T-helper 2 cell treated with Interferon-gamma antibody and Interleukin-4, amounts not matched to agents 5 μg/mL and 100 μg/mL, for 36 hours (primary cell): ENCODE measurements at places on chromosomes 4 and X.

- H3K27me3 ChIP-seq = peaks cover 51% of the 10 kb centered on the region
- DNase-seq = no peak
- H3K36me3 ChIP-seq = no peaks in the 10 kb centered on the region
- no peak overlapping the region for H3K27ac ChIP-seq
- H3K4me1 ChIP-seq = peaks cover 5% of the 10 kb centered on the region
These were observed 3.8 kb downstream of the SGMS2 start for GRCh38 chr4:107828315-107829090.

GRCh38 chrX:154698630-154699248, 45.4 kb upstream of the CTAG2 start:
- no peak for DNase-seq
- H3K27me3 ChIP-seq = no peaks in the 10 kb centered on the region
- H3K4me1 ChIP-seq = peaks cover 9% of the 10 kb centered on the region
- H3K27ac ChIP-seq = no peak overlapping the region
- H3K36me3 ChIP-seq = peaks cover 58% of the 10 kb centered on the region

- no peaks in the 10 kb centered on the region for H3K27me3 ChIP-seq
- H3K4me3 ChIP-seq = no peak overlapping the region
- H3K27ac ChIP-seq = no peak overlapping the region
- DNase-seq = no peak
These were observed 150.6 kb upstream of the ANKRD50 start for GRCh38 chr4:124863040-124863545.

DNA sequence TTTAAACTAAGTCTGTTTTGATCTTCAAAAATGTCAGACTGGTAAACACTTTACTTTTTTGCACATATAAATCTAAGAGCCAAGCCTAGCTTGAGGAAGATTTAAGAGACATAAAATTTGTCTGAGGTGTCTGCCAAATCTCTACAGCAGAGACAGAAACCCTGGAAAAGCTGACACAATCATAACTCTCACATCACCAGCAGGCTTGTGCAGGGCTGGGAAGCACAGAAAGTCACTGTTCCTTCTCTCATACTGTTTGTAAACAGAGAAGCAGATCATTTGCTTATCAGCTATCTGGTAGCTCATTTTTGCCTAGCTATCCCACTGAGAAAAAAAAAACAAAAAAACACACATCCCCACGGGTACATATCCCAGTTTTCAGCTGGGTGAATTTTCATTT, 7.0 kb downstream of the ENOX2 start:
- H3K36me3 ChIP-seq = peaks cover 1% of the 10 kb centered on the region
- H3K4me1 ChIP-seq = no peaks in the 10 kb centered on the region
- no peak for DNase-seq
- no peak overlapping the region for H3K27ac ChIP-seq
- no peak overlapping the region for H3K4me3 ChIP-seq
- H3K27me3 ChIP-seq = no peaks in the 10 kb centered on the region

- H3K4me1 ChIP-seq = no peaks in the 10 kb centered on the region
- H3K27ac ChIP-seq = no peak overlapping the region
- H3K27me3 ChIP-seq = no peaks in the 10 kb centered on the region
- no peak for DNase-seq
- no peaks in the 10 kb centered on the region for H3K36me3 ChIP-seq
These were observed 279.8 kb upstream of the MAGEB18 start for GRCh38 chrX:25858273-25858880.

DNA sequence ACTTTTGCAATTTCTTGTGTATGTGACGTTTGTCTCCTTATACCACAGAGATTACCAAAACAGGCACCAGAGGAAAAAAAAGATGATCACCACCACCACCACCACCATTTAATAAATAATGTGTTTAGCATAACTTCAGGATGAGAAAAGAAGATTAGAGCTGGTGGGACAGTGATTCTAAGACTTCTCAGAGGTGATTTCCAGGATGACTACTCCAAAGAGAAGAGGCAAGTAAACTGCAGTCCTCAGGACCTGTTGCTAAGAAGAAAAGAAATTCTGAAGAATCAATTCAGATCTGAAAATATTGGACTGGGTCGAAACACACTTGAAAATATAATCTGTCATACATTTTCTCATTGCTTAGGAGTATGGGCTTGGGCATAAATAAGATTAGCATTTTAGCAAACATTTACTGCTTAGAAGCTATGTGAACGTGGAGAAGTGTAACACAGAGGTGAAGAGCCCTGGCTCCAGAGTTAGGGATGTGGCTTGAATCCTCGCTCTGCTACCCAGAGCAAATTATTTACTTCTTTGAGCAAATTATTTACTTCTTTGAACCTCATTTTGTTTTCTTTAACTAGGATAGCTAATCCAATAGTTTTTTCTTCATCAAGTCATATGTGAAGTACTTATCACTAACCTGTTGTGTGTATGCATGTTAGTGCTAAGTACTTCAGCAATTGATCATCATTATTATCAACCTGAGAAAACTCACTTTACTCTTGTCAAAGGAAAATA, 10.5 kb upstream of the YTHDC1 start:
- DNase-seq = no peak
- peaks cover 14% of the 10 kb centered on the region for H3K4me1 ChIP-seq
- no peak overlapping the region for H3K27ac ChIP-seq

DNA sequence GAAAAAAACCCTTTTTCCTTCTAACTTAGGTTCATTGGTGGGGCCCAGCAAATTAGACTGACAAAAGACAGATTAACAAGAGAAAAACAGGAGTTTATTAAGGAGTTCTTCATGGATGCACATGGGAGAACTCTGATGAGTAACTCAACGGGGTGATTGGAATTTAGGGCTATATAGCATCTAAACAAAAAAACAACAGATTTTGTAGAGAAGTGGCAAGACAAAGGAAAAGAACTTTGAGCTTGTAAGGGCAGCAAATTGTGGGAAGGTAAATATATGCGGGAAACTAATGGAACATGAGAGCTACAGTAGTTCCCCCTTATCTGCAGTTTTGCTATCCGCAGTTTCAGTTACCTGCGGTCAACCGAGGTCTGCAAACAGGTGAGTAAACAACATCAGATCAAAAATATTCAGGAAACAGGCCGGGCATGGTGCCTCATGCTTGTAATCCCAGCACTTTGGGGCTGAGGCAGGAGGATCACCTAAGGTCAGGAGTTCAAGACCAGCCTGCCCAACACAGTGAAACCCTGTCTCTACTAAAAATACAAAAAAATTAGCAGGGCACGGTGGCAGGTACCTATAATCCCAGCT, 573.6 kb downstream of the ADGRL3 start:
- H3K4me1 ChIP-seq = no peaks in the 10 kb centered on the region
- H3K36me3 ChIP-seq = no peaks in the 10 kb centered on the region
- no peaks in the 10 kb centered on the region for H3K27me3 ChIP-seq
- no peak overlapping the region for H3K27ac ChIP-seq
- no peak for DNase-seq
- H3K4me3 ChIP-seq = no peak overlapping the region

DNA sequence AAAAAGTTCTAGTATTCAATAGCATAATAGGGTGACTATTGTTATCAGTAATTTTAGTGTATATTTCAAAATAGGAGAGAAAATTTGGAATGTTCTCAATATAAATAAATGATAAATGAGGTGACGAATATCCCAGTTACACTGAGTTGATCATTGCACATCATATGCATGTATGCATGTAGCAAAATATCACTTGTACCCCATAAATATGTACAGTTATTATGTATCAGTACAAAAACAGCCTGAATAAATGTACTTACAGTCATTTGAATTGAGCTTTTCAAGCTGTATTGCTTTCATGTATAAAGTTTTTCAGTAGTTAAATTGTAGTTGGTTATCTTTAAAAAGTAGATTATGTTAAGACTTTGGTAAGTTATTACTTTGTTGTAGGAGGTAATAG, 12.6 kb downstream of the CISD2 start:
- no peak overlapping the region for H3K4me3 ChIP-seq
- peaks cover 20% of the 10 kb centered on the region for H3K4me1 ChIP-seq
- no peak for DNase-seq
- no peaks in the 10 kb centered on the region for H3K27me3 ChIP-seq
